T-helper 22 cell (primary cell): ENCODE measurements at places on chromosomes 6 and 20.

DNA sequence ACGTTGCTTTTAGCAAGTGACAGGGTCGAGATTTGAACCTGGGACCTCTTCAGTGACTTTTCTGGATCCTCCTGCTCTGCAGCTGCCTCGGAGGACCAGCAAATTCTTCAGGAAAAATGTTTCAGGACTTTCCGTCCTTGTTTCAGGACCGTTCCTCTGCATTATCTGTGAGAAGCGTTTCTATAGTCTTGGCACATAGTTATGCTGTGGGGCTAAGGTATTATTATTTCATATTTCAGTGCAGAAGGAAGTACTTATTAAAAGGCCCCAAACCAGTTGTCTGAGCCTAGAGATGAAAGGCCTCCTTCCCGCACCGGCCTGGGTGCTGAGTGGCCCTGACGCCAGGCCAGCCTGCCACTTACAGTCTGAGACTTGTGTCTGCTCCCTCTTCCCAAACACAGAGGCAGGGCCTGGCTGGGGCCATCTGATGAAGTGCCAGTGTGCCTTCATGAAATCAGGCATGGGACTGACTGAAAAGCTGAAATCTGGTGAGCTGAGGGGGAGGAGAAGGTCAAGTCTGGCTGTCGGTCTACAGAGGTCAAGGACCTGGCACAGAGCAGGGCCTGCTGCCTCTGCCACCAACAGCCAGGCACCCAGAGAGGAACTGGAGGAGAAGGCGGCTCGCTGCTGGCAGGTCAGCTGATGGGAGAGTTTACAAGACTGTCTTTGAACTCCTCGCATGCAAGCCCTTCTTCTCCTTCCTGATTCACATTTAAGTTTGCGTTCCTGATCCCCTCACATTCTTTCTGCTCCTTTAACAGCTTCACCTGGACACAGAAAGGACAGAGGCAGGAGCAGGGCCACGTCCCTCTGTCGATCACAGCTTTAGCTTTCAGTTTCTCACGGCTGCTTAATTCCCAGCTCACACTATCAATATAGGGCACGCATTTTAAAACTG is 8.9 kb upstream of the QKI start:
- DNase-seq: no peak

GRCh38 chr20:12963416-12963815 is 45.4 kb upstream of the SPTLC3 start:
- no peak for DNase-seq

- no peak for DNase-seq
These were observed 14.5 kb downstream of the GMEB2 start for GRCh38 chr20:63612276-63612931.

- DNase-seq: no peak
These were observed 41.8 kb upstream of the LAMA4 start for GRCh38 chr6:112296122-112296521.

GRCh38 chr6:26204332-26205160 is 117.3 kb downstream of the HFE start:
- DNase-seq: peak; percentile 72

GRCh38 chr6:52929321-52930164 is 20.0 kb upstream of the GSTA3 start:
- DNase-seq: no peak

DNA sequence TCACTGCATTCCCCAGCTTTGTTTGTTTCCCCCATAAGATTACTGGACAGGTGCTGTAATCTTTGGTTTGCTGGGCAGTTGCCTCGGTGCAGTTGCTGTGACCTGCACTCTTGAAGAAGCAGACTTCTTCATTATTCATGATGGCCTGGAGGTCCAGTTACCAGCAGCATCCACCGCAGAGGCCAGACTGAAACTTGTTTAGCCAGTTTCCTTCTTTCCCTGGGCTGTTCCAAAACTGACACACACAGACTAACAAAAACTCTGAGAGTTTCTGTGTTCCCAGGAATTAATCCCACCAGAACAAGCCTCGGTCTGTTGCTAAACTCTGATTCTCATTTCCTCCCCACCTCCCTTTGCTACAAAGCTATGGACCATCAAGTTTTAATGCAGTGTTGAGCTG is 144.1 kb downstream of the QRSL1 start:
- no peak for DNase-seq

GRCh38 chr20:52978851-52979250 is 6.7 kb downstream of the TSHZ2 start:
- no peak for DNase-seq

- DNase-seq: no peak
These were observed 107.7 kb downstream of the PTPRK start for GRCh38 chr6:128412680-128413079.

DNA sequence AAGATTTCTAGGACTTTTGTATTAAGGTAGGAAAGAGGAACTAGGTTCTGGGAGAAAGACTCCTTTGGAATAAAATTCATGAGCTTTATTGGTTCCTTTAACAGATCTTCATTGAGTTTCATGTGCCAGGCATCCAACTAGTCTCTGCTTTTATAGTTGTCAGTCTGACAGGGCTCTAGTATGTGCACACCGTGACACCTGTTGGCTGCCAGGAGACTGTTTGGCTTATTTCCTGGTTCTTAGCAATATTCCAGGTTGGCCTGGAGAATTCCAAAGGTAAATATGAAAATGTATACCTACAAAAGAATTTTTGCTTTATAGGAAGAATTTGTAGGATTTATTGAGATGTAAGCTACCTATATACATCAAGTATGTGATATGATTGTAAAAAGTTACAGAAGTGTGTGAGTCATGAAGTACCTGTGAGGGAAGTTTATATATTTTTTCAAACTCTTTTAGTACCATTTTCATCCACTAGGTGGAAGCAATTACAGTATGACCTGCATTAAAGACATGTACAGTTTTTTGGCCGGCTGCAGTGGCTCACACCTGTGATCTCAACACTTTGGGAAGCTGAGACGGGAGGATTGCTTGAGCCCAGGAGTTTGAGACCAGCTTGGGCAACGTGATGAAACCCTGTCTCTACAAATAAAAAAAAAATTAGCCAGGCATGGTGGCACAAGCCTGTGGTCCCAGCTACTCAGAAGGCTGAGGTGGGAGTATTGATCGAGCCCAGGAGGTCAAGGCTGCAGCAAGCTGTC is 35.2 kb downstream of the NDUFAF5 start:
- DNase-seq: no peak

DNA sequence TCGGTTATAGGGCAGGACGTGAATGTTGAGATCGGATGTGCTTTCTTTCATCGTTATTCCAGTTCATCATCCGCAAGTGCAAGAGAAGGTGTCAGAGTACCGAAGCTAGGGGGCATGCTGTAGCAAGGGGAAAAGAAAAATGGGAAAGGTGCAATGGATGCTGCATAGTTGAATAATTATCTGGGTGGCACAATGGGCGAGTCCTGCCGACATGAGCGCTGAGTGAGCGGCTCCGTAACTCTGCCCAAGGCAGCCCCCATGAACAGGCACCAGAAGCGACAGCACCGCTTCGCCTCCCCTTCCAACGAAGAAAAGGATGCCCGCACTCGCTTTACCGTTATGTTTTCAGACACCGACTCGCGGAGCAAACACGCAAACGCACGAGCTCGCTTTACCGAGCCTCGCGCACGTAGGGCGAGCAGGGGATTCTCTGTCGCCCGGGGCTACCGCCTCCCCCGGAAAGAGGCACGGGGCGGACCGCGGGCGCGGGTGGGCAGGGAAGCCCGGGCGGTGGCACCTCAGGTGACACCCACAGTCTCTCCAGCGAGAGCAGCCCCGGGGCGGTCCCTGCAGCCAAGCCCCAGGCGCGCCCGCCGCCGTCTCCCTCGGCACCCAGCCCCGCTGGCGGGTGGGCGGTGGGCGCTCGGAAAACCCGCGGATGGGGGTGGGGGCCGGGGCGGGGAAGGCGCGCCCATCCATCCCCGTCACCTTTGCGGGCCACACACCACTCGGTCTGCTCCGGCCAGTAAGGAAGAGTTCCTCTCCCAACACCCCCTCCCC is 654 bp downstream of the WASF1 start:
- peak; percentile 70 for DNase-seq

GRCh38 chr20:58639182-58640146 is 11.6 kb upstream of the STX16 start:
- DNase-seq: no peak

DNA sequence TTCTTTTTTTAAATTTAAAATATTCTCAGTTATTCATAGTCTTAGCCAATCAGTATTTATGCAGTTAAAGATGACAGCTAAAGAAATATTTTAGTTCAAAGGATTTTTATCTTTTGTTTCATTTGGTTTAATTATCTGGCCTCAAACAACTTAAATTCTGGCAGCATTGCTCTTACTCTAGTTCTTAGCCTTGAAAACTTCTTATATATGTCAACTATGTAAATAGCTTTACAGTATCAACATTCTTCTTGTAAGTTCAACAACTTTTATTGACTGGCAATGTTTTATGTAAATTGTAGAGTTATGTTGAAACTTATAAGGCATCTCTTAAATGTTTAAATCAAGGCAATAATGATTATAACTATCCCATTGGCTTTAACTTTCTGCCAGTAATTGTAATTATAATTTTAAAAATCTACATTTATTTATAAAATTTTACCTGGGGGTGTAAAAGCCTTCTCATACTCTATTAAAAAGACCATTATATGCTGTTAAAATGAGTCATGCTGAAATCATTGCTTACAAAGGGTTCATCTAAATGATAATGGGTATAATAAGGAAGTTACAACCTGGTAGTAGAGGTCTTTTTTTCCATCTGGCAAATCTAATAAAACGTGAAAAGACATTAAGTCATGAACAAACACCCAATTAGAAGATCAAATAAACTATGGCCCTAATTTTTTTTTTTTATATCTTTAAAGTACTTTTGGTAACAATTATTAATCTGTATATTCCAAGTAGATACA is 45.8 kb upstream of the FAM184A start:
- DNase-seq: no peak

DNA sequence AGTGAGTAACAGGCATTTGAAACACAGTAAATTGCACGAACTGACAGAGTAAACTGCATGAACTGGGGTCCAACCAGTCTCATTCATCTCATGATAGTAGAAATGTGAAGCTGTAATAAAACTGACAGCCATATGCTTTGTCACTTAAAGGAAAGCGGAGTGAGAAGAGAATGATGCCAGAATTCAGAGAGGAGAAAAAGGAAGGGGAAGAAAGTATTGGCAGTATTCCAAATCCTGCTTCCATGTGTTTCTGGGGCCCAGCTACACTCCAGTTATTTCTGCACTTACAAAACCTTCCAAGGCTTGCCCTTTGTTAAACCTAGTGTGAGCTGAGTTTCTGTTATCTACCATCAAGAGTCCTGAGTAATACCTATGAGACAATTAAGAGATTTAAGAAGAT is 17.2 kb downstream of the SNX14 start:
- DNase-seq: no peak

DNA sequence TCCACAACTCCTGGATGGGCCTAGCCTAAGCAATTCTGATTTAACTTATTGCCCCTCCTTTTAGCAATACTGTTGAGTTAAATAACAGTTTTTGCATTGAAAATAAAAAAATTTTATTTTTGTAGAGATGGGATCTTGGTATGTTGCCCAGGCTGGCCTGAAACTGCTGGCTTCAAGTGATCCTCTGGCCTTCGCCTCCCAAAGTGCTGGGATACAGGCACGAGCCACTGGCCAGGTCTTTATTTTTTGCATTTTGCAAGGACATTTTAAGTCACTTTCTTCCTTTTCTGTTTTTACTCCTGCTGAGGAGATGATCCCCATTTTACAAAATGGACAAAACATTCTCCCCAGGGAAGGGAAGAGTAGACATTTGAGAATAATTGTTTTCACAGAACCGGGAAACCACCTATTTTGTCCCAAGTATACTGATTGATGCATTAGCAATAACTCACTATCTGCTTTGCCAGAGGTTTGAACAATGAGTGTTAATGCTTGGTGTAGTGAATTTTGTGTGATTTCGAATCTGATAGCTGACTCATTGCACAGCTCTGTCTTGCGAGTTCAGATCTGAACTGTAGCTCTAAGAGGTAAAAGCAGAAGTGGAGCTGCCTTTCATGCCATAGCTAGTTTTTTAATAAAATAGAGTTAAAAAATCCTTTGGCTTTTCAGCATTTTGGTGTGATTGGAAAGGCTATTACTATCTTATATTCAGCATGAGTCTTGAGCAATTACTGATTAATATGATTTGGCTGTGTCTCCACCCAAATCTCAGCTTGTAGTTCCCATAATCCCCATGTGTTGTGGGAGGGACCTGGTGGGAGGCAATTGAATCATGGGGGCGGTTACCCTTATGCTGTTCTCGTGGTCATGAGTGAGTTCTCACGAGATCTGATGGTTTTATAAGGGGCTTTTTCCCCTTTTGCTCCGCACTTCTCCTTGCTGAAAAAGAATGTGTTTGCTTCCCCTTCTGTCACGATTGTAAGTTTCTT is 20.9 kb downstream of the IGF2R start:
- DNase-seq: no peak
